ENCODE measurements at places on chromosomes 5 and 9.
A peak's percentile ranks its signal among the peaks of the same experiment; 100 is the strongest.

GRCh38 chr9:104276709-104277245, 182.7 kb downstream of the SMC2 start:
- DNase-seq, result no peak

- DNase-seq, result no peak
These were observed 25.7 kb upstream of the KLF9 start for GRCh38 chr9:70439991-70440706.

- no peak for DNase-seq
These were observed 228.2 kb upstream of the TYRP1 start for GRCh38 chr9:12464910-12465512.

GRCh38 chr9:9091387-9091786, 1291.8 kb upstream of the DMAC1 start:
- DNase-seq, result no peak

DNA sequence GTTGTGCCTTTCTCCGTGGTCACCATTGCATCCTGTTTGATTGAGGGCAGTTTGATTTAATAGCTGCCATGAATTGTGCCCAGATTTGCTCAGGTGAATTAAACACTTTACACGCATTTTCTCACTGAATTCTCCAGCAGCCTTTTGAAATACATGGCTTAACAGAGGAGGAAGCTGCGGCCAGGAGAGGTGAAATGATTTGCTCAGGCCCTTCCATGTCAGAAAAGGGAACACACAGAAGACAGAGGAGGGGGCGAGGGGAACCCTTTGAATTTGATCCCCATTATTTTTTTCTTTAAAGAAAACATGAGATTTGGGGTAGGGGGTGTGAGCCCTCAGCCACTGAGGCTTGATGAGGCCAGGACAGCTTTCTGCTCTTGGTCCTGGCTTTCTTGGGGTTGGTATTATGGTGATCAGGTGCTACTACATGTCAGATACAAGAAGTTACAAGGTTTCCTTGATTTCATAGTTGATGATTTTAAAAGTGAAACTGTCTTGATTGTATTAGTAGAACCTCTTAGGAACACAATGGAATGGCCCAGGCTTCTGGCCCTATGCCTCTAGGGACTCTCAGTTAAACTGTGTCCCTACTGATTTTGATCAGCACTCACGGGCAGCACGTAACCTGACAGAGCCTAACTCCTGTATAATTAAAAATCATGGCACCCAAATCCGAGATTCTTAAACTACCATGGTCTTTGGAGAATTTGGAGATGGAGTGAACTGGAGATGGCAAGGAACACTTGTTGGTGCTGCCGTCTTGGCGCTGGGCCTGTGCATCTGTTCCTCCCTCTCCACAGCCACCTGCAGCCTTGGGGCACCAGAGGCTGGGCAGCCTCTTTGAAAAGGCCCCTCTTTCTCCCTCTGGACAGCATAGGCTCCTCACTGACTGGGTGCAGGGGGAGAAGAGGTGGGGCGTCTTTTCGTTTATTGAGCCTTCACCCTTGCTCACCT, 107.9 kb downstream of the TRIO start:
- no peak for DNase-seq

- no peak for DNase-seq
These were observed 198.7 kb downstream of the SEMA6A start for GRCh38 chr5:116375926-116376325.

DNA sequence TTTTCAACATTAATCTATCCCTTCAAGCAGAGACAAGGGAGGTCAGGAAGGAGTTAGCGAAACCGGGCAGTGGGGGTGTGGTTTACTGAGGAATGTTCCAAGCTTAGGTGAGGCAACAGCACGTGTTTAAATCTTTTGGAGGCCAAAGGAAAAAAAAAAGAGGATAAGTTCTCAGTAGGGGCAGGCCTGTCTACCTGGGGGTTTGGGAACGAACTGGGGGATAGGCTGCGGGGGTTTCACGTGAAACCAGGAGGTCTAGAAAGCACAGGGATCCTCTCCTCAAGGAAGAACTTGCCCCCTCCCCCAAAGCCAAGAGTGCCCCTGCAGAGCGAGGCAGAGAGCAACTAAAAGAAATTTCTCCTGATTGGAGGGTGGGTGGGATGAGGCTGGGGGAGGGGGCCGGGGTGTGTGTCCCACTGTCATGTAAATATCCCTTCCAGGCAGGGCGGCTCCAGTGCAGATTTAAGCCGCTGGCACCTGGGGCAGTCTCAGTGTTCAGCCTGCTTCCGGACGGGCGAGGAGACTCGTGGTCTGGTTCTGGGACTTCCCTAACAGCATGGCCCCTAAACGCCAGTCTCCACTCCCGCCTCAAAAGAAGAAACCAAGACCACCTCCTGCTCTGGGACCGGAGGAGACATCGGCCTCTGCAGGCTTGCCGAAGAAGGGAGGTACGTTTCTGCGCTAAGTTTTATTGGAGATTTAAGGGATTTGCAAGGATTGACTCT, 5.5 kb upstream of the SET start:
- DNase-seq, result peak; percentile 34

DNA sequence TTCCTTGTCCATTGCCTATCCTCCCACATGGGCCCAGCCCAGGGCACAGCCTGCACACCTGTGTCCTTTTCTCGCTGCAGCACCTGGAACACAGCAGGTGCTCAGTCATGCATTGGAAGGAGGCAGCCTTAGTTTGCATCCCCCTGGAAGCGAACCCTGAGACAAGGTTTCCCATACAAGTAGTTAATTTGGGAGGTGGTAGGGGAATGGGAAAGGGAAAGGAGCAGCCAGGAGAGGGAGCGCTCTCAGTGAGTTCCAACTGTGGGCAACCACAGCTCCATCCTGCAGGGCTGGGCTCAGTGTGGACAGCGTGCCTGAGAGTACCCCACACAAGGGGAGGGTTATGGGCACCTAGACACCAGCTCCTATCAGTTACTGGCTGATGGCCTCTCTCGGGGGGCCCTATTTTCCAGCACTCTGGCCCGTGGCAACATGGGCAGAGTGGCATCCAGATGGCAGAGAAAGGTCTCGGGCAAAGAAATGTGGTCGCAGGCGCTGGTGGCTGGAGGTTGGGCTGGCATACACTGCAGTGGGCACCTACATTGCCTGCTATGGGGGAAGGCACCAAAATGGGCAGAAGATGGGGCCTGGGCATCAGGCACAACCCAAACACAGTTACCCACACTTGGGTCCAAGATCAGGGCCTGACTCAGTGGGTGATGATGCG, 50.1 kb downstream of the TSPAN17 start:
- DNase-seq, result no peak

- no peak for DNase-seq
These were observed 60.1 kb downstream of the BOD1 start for GRCh38 chr5:173556142-173557028.

DNA sequence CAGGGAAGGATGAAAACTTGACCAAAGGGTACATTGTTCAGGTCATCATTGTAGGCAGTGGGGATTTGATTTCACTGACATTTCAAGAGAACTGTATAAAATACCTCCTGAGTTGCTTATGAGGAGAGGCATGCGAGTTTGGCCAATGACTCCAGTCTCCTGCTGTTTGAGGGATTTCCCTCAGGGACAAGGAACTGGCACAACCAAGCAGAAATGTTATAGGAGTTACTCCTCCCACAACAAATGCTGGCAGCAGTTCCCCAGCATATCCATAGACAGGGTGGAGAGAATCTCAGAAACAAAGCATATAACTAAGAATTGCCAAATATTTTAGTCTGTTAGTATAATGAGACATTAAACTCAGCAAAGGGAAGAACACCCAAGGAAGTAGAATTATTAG, 47.2 kb upstream of the FBXL7 start:
- DNase-seq, result no peak

DNA sequence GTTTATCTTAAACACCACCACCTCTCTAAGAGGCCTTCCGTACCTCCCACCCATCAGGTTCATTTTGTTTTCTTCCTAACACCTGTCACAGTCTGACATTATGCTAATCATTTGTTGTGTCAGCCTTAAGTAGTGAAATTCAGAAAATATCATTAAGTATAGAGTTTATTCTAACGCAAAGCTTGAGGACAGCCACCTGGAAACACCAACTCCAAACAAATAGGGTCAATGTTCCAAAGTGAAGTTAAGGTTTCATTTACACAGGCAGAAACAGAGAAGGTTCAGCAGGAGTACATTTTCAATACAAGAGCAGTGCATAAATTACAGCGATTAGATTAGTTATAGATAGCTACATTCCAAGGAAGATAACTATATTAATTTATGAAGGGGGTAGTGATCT, 1.3 kb upstream of the SMC5 start:
- DNase-seq, result no peak

DNA sequence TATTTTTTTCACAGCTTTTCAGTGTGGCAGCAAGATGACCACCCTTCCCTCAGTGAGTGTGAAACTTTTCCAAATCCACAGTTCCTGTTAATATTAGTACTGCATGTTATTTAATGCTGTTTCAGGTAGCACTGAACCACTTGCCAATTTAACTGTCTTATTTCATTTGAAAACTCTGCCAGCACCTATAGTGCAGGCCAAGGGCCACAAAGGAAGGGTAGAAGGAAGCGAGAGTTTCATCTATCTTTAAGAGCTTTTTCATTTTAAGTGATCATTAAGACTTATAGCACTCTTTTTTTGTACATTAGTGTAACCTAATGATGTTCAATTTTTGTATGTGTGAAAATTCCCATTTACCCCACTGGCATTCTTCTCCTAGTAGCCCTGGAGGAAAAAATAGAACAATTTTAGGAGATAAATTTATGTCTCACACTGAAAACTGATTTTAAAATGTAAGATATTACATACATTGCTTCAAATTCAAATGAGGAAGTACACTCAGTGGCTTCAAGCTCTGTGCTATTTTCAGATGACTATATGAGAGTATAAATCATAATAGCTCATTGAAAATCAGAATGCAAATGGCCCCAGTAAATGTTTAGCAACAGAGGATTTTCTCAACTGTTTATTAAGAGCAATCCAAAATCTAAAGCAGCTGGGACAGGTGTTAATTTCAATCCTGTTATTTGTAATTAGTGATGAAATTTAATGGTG, 820.5 kb downstream of the PTPRD start:
- no peak for DNase-seq

- DNase-seq, result no peak
These were observed 715.2 kb upstream of the DMAC1 start for GRCh38 chr9:8514760-8515159.

DNA sequence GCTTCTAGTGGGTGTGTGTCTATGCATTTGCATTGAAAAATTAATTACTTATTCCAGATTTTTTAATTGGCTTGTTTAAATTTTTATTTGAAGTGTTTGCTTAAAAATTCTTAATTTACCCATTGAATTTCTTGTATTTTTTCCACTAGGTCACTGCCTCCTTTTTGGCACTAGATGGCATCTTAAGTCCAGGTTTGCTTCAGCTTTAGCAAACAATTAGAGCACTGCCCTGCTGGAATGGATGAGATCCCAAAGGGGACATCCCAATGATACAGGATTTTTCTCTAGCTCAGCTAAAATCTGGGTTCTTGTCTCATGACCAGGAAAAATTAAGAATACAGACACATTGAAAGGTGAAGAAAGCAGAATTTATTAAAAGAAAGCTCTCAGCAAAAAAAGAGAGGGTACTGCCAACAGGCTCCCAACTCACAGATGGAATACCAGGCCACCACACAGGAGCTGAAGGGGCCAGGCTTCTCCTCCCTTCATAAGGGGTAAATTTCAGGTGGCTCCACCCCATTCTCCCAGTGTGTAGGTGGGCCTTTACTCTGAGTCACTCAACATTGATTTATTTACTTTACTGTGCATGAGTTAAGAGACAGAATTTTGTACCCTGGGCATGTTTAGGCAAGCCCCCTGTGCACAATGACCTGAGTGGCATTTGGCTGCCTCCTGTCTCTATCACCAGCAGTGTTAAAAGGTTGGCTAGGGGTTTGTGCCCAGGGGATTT, 532.4 kb downstream of the ANXA1 start:
- no peak for DNase-seq

DNA sequence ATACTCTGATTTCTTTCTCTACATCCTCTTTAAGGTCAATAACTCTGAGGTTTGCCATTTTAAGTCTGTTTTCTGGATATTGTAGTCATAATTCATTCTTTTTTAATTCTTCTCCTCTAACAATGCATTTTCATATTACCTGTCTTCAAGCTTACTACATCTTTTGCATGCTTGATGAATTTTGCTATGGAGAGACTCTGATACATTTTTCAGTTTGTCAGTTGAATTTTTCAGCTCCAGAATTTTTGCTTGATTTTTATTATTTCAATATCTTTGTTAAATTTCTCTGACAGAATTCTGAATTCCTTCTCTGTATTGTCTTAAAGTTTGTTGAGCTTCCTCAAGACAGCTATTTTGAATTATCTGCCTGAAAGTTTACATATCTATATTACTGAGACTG, 159.8 kb upstream of the ST8SIA4 start:
- no peak for DNase-seq

GRCh38 chr5:156052656-156053055, 274.3 kb upstream of the SGCD start:
- no peak for DNase-seq

GRCh38 chr5:144484124-144484897, 313.6 kb downstream of the KCTD16 start:
- DNase-seq, result no peak

DNA sequence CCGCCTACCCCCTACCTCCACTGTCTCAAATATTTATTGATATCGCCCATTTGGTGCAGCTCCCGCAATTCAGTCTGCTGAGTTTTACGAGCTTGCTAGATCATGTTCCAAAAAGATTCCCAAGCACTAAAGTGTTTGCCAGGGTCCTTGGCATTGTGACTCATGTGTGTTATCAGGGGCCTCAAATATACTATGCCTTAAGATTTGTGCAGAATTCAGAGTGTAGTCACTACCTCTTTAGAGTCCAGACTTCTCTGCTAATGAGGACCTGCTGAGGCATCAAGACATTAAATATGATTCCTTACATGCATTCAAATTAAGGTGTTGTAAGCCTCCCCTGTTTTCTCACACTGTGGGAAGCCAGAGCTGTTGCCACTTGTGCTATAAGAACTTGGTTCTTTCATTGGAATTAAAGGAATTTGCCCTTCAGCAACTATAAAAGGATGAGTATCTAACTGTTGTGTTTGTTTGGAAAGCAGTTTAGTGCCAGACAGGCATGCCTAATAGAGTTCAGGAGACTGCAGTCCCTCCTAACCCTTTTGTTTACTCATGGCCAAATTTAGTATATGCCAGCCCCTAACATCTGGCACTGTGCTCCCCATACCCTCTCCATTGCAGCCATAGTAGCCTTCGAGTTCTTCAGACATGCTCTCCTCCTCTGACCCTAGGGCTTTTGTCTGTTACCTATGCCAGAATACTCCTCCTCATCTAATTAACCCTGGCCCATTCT, 316.4 kb downstream of the NR3C1 start:
- no peak for DNase-seq

DNA sequence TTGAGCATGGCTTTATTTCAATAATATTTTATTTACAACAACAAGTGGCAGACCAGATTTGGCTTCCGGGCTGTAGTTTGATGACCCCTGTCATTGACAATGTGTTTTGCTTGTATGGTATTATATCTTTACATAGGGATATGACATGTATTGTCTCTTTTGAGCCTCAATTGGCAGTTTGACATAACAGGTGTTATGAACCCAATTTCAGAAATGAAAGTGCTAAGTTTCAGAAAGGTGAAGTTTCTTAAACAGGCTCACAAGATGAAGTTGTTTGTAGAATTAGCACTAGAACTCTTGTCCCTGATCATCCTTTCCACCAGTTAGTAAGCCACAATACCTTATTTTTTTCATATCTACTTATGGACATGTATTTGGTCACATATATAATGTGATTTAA, 303.0 kb upstream of the GRIA1 start:
- DNase-seq, result no peak
